Retinal pigment epithelial cell (primary cell): ENCODE measurements at places on chromosomes 4 and X.
A peak's percentile ranks its signal among the peaks of the same experiment; 100 is the strongest.

- peak; percentile 51 for DNase-seq
Measured at GRCh38 chr4:122758033-122758432, 25.5 kb downstream of the BBS12 start.

DNA sequence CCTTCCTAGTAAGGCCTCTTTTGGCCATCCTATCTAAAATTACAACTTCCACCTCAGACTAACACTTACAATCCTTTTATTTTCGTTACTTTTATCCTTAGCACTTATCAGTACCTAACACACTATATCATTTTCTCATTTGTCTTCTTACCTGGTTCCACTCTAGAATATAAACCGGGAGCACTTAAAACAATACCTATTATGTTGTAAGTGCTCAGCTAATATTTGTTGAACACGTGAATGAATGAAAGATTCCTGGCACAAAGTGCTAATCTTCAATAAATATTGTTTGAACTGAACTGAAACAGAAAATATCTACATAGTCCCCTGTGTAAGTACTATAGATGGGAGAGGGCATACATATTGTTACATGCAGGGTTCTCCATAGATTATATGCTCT lies 14.4 kb downstream of the MGARP start:
- DNase-seq: no peak

- no peak for DNase-seq
Measured at GRCh38 chr4:12545812-12546211, 938.3 kb downstream of the RAB28 start.

DNA sequence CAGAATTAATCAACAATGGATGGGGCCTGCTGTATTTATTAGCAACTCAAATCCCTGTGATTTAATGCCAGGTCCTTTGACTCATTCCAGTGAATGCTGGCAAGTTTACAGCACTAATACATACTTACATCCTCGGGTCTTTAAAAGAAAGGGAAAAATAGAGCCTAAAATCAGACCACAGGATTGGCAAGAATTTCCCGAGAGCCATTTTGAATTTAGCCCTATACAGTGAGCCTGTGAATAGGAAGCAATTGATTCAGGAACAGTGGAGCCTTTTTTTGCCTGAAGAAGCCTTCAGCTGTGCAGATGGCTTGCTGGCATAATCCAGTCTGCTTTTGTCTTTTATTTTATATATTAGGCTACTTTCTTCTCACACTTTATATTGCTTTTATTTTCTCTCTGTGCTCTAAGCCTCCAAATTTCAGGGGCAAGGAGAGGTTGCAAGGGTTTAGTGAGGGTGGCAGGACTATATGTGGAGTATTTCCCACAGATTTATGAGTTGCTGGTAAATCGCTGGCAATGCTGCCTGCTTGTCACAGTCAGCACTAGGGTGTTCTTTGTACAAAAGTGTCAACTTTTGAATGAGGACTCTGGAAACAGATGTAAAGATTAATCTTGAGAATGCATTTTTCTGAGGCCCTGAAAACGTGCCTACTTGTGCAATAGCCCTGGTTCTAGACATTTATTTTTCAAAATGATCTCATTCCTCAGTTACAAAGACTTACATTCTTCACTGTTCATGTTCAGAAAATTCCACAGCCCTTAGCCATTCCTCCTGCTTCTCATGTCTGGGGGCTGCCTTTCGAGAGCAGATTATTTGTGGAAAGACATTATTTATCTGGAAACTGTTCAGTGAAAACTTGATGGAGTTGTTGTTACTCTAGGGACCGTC lies 303.5 kb downstream of the SPRY1 start:
- DNase-seq: peak; percentile 96

DNA sequence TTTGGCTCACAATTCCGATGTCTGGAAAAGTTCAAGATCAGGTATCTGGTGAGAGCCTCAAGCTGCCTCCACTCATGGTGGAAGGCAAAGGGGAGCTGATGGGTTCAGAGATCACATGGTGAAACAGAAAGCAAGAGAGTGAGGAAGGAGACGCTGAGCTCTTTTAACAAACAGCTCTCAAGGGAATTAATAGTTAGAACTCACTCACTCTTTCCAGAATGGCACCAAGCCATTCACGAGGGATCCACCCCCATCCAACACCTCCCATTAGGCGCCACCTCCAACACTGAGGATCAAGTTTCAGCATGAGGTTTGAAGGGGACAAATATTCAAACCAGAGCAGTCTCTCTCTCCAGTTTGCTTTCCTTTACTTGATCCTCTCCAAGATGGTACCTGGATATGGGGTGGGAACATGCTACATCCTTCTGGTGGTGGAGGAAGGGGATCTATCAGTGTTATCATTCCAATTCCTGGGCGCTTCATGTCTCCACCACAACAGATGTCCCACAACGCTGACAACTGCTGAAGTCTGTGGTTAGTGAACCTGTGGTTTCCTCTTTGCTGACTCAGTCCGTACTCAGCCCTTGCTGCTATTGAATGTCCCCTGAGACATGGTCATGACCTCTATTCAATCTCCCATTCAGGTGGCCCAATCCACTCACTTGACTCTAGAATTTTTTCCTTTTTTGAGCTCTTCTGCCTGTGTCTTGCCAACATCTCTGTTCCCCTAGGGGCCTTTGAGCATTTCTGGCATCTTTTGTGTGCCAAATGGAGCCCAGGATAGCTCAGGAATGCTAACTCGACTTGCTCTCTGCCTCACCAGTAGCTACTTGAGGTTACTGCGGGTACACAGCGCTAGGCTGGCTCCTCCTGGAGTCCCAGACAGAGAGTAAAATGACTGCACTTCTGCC lies 395.2 kb downstream of the MID1IP1 start:
- no peak for DNase-seq

DNA sequence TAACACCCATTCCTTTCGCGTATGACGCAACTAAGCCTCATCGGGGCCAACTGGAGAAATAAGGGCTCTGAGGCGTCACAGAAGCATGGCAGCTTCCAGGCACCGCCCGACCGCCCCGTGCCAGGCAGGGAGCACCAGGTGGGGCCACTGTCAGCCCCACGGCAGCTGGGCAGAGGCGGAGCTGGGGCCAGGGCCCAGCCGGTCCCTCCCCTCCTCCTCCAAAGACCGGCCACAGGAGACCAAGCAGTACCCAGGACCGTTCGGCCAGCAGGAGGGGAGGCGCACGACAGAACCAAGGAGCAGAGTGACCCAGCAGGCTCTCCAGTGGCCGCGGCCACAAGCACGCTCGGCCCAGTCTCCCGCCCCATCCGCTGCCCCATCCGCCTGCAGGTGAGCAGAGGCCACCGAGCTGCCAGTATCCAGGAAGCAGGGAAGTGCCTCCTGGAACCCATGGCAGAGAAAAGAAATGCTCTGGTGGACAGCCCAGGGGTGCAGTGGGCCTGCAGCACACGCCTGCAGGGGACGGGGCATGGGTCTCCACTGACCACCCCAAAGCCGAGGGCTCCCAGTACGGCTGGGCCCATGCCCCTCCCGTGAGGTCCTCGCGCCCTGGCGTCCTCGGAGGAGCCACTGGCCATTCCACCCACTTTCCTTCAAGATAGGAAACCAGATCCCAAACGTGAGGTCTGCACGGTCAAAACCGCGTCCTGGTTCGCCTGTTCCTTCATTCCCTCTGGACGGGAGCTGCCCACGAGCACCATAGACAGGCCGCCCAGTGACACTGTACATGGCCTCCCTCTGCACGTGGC lies 9.6 kb downstream of the CTBP1 start:
- peak; percentile 83 for DNase-seq

DNA sequence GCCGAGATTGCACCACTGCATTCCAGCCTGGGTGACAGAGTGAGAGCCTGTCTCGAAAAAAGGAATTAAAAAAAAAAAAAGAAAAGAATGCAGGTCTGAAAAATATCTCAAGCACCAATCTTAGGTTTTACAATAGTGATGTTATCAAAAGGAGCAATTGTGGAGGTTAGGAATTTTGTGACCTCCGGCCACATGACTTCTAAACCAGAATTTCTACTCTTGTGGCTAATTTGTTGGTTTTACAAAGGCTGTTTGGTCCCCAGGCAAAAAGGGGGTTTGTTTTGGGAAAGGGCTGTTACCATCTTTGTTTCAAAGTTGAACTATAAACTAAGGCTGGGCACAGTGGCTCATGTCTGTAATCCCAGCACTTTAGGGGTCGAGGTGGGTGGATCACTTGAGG lies 15.4 kb upstream of the ZNF41 start:
- no peak for DNase-seq

DNA sequence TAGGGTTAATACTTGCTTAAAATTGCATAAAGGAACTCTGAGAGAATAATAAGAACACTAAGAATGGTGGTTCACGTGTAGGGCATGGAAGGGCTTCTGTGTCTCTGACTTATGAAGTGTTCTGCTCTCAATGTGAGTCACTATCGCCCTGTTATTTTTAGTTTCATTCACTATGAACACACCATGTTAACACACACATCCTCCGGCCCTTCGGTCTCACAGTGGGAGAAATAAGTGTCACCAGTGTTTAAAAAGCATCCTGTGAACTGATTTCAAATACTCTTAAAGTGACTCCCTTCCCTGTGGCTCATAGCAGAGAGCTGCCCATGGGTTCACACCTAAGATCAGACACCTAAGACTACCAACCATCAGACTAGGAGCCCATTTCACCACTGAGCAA lies 33.8 kb upstream of the FGFBP2 start:
- no peak for DNase-seq

- DNase-seq: no peak
Measured at GRCh38 chr4:123743848-123744247, 347.3 kb downstream of the SPRY1 start.

DNA sequence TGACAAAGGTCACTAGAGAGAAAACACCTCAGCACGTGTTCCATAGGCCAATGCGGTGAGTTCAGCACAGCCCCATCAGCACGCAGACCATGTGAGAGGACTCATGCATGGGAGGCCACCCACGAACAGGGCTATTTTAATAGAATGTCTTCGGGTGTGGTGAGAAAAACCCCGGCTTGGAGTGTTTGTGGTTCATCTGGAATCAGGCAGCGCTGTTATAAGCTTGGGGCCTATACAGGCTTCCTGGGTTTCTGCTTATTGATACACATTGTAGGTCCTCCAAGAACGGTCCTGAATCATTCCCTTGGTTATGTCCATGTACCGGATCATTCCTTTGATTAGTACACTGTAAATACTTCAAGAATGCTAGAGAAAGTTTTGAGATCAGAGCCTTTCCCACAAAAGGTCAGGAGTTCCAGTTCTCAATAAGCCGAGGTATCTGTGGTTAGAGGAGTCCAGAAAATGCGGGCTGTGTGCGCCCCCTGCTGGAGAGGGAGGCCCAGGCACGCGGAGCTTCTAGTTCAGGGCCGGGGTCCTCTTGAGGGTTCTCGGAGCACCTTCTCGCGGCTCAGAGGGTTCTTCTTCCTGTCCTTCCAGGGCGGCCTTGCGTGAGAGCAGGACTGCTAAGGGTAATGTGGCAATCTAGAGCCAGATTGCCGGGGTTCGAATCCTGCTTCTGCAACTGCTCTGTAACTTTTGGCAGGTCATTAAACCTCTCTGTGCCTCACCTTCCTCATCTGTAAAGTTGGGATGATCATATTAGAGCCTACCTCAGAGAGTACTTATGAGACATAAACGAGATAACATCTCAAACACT lies 51.8 kb downstream of the TLR10 start:
- DNase-seq: peak; percentile 76

DNA sequence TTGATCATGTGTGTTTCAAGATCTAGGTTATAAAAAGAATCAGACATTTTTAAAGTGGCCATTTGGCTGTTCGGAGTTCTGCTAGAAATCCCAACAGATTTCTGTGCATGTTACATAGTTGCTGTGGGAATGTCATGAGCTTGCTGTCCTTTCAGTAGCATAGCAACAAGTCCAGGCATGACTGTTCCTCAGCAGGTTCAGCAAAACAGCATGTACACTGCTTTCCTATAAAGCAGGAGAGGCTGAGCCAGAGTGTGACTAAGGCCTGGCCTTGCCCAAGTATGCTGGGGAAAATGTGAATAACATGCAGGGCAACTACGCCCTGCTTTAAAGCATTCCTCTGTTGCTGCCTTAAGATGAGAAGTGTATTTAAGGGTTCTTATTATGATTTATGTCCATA lies 217.1 kb upstream of the SMIM31 start:
- DNase-seq: peak; percentile 97

GRCh38 chr4:189615217-189615663 lies 325.4 kb upstream of the FRG1 start:
- no peak for DNase-seq

- DNase-seq: no peak
Measured at GRCh38 chr4:2141022-2141761, 82.1 kb downstream of the NAT8L start.

DNA sequence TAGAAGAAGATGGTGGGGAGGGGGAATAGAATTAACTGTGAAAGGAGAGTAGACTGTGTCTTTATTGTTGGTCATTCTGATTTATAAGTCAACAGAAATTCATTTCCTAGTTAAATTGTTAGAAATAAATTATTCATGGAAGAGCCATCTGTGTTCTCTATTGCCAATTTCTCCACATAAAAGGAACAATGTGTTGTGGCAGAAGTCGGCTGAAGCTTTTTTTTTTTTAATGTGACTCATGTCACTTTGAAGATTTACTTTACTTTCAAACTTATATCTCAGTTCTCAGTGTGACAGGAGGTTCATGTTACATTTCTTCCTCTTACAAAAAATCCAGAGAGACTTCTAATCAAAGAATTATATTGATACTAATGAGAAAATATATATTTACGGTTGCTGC lies 60.5 kb downstream of the CPE start:
- no peak for DNase-seq

GRCh38 chr4:182510836-182511235 lies 267.6 kb downstream of the TENM3 start:
- no peak for DNase-seq
